Epithelial cell of prostate (primary cell): ENCODE measurements at places on chromosomes 16 and 17.

GRCh38 chr17:4998027-4998731, 429 bp downstream of the KIF1C start:
- no peak for DNase-seq

DNA sequence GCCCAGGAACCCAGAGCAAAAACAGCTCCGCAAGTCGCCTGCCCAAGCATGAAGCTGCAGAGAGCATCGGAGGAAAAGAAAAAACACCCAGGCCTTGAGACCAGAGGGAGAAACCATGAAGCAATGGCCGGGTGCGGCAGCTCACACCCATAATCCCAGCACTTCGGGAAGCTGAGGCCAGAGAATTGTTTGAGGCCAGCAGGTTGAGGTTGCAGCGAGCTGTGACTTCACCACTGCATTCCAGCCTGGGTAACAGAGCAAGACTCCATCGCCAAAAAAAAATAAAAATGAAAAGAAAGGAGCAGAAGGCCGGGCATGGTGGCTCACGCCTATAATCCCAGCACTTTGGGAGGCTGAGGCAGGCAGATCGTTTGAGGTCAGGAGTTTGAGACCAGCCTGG, 40.3 kb downstream of the C16orf95 start:
- DNase-seq, result no peak

DNA sequence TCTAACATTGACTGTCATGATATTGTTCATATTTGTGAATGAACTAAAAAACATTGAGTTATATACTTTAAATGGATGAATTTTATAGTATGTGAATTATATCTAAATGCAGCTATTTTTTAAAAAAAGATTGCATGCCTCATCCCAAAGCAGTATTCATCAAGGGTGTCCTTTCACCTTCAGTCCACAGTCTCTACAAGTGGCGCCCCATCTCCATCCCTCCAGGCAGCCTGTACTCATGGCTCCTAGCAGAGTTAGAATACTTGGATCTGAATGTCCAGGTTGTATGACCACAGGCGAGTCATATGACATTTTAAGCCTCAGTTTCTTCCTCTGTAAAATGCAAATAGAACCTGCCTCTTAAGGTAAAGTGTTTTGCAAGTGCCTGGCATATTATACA, 69.8 kb downstream of the TMEM100 start:
- DNase-seq, result no peak

GRCh38 chr16:55488306-55488705, 9.3 kb downstream of the MMP2 start:
- DNase-seq, result no peak

DNA sequence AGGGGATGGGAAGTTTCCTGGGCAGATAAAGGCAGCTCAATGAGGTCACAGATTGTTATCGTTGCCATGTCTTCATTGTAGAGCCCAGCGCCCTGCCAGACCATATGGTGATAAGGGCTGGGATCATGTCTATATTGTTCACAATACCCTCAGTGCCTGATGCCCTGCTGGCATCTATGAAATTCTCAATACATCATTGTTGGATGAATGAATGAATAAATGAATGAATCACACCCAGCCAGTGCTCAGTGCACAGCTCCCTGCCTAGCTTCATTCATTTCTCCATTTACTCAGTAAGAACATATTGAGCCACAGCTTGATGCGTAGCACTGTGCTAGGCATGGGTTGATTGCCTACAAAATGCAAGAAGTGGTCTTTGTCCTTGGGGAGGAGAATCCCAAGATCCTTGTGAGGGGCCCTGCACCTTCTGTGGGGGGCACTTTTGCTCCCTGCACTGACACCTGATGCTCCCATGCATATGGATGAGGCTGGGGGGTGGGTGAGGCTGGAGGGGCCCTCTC, 29.7 kb downstream of the MRC2 start:
- no peak for DNase-seq

- no peak for DNase-seq
Observed at GRCh38 chr16:64615630-64616280, 506.1 kb downstream of the CDH11 start.

DNA sequence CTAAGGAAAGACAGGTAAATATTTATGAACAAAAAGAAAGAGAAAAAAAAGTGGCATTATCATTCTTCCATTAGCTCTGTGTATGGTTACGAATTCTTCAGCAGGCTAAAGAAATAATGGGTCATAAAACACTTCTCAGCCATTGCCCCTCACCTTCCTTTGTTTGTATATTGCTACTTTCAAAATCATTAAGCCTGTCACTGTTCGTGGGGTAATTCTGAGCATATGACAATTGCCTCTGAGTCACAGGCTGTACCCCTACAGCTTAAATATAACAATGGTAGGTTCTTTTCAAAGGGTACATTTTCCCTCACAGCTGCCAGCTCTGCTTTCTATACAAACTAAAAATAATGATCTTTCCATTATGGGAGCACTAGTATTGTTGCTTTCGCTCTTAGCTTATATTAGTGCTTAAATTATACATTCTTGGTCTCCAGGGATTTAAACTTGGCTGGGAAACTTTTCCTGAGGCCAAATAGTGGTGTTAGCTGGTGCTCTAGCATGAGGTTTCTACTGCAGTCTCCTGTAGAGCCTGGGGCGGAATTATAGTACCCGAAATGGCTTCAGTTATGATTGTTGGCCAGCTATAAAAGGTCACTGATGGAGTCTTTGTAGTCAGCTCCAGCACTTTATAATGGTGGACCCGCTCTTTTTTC, 74.7 kb upstream of the CDH11 start:
- no peak for DNase-seq

GRCh38 chr17:50423553-50424159, 2.4 kb upstream of the ACSF2 start:
- peak; percentile 92 for DNase-seq

DNA sequence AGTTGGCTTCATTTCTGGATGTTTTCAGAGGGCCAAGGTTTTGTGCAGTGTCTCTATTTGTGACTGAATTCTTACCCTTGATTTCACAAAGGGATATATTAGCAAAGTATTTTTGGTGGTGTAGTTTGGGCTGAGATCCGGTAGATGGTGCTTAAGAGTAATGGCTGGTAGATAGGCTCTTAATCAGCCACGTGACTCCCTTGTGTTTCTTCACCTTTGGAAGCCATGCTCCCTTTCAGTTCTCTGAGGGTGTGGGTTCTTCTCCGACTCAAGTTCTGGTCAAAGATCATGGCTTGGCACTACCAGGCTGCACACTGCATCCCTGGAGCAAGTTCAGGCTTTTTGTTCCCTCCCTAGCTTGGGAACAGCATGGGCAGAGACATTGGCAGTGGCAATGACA, 887.3 kb downstream of the CDH8 start:
- DNase-seq, result no peak

- DNase-seq, result no peak
Observed at GRCh38 chr17:47180337-47180736, 8.8 kb downstream of the CDC27 start.

DNA sequence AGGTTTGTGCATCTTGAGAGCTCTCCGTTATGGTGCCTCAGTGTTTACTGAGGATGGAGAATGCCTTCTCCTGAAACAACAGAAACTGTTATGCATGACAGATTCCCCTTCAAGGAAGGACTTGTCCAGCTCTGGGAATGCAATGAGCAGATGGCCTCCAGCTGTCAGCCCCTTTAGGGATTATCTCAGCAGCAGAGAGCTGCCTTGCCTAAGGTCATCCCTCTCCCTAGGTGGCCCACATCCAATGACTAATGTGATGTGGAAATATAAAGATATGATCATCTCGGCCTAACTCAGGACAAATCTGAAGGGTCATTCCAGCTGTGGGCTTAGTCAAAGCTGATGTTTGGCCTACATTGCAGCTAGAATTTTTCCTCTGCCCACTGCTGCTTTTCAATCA, 214.3 kb upstream of the N4BP1 start:
- DNase-seq, result no peak

DNA sequence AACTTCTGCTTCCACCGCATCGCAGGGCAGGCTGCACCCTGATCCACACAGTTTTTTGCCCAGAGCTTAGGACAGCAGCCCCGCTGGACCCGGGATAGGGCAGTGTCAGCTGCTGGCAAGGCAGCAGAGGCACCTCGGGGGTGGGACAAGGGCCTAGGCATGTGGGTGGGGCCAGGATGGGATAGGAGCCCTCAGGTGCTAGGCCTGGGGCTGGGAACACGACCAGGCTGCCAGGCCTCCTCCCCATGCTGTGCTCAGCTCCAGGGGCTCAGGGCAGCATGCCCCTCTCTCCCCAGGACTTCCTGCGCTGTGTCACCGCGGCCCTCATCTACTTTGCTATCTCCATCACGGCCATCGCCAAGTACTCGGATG, 4.6 kb downstream of the CMTM3 start:
- DNase-seq, result no peak

DNA sequence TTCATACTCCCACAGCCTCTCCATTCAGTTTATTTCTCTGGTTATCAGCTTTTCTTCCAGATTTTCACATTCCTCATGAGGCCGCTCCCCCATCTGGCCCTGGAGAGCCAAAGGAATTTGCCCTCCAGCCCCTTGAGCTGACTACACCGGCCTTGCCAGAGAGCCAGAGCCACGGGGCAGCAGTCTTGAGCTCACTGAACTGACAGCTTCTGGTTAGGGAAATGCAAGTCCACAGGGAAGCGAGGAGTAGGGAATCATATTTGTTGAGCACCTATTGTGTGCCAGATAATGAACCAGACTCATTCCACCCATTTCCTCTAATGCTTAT, 102.4 kb downstream of the ABCC12 start:
- DNase-seq, result no peak

DNA sequence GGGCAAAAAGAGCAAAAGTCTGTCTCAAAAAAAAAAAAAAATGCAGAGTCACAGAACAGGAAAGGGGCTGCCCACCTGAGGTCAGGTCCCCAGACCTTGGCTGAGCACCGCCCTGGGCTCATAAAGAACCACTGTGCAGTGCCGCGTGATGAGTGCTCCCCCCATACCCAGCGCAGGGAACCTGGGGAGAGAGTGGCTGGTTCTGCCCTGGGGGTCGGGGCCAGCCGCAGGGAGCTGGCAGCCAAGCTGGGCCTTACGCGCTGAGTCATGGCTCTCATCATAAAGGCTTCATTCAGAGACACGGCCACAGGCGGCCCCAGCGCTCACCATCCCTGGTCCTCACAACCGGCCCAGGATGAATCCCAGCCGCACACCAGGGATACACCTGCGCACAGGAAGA, 80.7 kb downstream of the RAB11FIP4 start:
- no peak for DNase-seq

DNA sequence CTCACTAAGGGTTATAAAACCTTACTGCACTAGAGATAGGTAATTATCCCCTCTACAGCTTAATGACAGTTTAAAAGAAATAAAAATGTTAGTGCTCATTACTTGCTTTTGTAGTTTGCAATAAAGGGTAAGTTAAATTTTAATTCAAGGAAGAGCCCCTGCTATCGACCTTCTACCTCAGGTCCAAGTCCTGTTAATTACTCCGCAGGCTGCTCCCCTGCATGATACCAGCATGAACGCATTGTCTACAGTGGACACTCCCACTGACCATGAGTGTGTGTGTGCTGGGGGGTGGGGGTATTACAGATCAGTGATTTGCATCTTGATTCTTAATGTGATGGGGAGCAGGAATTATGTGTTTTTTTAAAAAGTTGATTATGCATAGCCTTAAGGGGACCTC, 103.1 kb downstream of the AATF start:
- no peak for DNase-seq

- DNase-seq, result no peak
Observed at GRCh38 chr16:75503801-75504200, 8.6 kb upstream of the CHST6 start.

- no peak for DNase-seq
Observed at GRCh38 chr17:42135151-42135550, 12.5 kb downstream of the HSPB9 start.

DNA sequence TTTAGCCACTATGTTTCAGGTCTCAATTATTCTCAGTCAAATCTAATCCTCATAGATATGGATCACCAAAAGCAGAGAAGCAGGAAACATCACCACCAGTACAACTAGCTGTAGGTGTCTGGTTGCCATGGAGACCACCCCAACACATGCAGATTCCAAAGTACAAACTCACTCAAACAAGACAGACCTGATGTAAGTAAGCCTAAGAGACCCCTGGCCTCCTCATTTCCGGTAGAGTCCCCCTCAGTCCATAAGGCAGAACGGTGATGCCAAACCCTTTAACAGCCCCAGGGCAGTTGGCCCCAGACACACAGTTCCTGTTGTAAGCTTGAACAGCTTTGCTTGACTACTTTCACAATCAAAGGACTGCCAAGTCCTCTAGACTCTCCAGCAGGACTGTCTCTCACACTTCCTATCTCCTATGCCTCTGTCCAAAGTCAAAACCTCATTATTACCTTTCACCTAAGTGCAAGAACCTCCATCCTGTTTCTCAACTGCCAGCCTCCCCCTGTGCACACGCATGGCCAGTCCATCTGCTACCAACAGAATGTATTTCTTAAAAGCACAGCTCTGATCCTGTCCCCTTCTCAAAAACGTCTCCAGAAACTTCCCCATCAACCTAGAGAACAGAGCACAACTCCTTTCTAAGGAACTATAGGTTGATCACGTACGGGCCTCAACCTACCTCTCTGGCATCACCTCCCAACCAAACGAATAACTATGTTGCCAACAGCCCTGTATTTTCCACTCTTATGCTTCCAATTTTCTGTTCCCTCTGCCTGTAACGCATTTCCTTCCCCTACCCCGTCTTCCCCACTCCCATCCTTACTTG, 23.9 kb downstream of the SLC39A11 start:
- peak; percentile 26 for DNase-seq

GRCh38 chr17:78168903-78169793, 767 bp downstream of the SYNGR2 start:
- no peak for DNase-seq

DNA sequence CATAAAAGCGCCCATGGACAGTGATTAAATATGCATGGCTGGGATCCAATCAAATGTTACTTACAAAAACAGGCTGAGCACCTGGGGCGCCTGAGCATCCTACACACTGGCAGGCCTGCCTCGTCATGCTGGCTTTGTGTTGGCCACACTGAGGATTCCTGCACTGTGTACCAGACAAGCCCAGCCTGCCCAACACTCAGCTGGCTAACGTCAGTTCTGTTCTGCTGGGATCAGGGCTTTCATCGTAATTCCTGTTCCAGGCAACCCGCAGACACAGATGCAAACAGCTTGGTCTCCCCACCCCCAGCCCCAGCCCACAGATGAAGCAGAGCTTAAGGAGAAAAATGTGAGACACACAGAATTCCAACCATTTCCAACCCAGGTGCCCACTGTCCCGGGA, 30.7 kb downstream of the PIMREG start:
- DNase-seq, result peak; percentile 33

- DNase-seq, result peak; percentile 64
Observed at GRCh38 chr17:3888343-3889171, 4.3 kb downstream of the CAMKK1 start.

DNA sequence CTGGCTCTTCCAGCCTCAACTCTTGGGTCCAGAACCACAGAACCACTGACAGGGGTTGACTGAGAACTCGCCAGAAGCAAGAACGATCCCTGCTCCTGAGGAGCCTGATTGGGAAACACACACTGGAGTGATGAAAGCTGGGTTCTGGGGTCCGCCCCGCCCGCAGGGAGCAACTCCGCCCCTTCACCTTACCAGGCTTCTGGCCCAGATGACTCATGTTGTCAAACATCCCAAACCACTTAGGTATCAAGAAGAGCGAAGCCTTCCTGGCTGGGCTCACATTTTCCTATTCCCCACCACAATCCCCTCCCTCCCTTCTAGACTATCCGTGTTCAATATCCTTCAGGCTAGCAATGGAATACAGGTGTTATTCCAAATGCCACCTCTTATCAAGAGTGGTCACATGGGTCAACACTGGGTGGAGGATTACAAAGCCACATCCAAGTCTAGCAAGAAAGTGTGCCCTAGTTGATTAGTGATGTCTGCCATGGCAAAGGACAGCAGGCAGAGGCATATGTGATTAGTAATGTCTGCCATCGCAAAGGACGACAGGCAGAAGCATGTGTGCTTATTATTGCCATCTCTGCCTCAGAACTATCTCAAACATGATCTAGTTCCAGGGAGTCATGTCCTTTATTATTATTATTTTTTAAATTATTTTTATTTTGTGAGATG, 70.5 kb downstream of the TIMM22 start:
- no peak for DNase-seq
